Stimulated activated CD4-positive, alpha-beta T cell treated with anti-CD3 and anti-CD28 coated beads, Interleukin-15, amount 100 ng/mL, for 1 hour (primary cell): ENCODE measurements at places on chromosomes 3 and 15.

DNA sequence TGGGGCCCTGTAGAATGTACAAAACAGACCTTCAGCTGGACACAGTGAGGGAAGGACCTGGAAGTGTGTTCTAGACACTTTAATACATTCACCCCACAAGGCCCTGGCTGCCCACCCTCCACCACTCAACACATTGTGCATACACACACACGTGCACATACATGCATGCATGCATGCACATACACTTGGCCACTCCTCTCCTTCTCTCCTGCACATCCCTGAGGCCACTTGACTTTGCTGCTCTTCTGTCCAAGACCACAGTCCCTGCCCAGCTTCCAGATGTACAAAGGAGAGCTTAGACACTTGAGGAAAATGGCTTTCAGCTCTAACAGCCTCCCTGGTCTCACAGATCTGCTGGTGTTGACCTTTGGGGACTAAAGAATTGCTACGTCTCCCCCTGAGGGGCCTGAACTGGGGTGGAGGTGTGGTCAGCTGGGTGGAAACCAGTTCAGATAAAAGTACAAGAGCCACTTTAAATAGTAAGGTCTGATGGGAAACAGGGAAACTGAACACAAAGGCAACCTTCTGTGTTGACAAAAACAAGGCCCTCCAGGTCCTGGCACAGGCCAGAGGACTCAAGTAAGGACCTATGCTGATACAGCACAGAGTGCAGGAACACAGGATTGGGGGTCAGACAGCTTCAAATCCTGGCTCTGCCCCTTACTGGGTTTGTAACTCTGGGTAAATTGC is 24.8 kb upstream of the NOX5 start:
- DNase-seq: no peak

DNA sequence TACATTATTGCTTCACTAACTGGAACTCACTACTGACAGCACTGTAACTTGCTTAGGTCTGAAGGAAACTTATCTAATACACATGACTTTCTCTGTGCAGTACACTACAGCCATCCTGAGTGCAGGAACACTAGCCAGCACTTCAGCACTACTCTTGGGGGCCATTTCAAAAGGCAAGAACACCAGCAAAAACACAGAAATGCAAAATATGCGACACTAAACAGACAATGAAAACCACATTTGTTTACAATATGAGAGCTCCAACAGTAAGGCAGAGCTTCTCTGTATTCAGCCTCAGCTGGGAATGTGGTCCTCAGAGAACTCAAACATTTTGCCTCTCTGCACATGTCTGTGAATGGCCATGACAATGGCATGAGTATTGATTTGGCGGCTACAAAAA is 109.6 kb downstream of the ARRDC4 start:
- DNase-seq: no peak

DNA sequence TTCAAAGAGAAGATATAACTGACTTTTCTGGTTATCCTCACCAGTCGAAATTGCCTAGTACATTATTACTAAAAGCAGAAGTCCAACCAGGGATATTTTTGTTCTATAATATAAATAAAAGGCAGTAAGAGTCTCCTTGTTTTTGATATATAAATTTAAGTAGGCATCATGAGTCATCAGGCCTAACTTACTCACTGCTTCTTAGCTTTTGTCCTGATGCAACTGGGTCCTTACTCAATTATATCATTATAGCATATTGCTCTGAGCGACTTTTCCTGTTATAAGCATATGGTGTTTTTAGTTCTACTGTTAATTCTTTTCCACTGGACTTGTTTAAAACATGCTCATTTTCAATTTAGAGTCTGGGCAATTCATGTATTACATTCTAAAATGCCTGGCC is 910.1 kb downstream of the MCTP2 start:
- DNase-seq: no peak

GRCh38 chr3:170864525-170865208 is 5.3 kb downstream of the RPL22L1 start:
- no peak for DNase-seq

- no peak for DNase-seq
These were observed 612 bp downstream of the GJD2 start for GRCh38 chr15:34754171-34754601.

- no peak for DNase-seq
These were observed 12.5 kb upstream of the THRB start for GRCh38 chr3:24506966-24507775.

- DNase-seq: no peak
These were observed 26.3 kb upstream of the PRR23E start for GRCh38 chr3:127166501-127167065.

DNA sequence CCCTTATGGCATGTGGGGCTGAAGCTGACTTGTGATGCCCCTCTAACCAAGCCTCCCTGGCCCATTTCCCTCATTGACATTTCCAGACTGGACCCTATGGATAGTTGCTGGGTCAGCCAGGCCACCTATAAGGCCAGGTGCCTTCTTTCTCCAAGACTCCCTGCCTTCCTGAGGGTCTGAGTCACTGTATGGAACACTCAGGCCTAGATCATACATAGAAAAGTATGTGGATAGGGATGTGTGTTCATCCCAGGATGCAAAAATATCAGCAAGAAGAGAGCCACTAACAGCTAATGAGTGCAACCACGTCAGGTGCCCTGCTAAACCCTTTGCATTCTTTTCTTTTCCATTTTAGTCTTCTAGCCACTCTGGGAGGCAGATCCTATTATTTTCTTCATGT is 168.4 kb upstream of the WNT5A start:
- DNase-seq: no peak

DNA sequence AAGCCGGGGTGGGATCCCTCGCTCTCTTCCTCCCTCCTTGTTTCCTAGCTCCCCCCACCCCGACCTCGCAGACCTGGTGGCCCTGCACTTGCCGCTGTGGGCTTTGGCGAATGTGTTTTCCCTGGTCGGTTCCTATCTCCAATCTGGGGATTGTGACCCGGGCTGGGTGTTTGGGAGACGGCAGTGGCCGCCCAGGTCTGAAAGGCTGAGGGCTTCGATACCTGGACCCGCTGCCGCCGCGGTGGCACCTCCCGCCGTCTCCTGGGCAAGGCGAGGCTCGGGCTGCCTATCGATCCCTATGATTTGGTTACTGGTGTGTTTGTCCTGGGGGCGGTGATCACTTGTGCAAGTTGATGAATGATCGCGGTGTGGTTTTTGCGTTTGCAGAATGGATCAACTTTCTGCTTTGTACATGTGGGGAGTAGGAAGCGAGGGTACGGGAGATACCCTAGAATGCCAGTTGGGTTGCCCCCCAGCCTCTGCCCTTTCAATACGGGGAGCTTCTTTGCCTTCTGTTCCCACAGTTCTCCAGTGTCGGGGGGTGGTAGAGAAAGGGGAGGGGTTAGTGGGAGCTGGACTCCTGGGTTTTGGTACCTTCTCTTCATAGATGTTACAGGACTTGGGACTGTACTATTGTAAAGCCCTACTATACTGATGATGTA is 3.0 kb downstream of the BBX start:
- DNase-seq: no peak

DNA sequence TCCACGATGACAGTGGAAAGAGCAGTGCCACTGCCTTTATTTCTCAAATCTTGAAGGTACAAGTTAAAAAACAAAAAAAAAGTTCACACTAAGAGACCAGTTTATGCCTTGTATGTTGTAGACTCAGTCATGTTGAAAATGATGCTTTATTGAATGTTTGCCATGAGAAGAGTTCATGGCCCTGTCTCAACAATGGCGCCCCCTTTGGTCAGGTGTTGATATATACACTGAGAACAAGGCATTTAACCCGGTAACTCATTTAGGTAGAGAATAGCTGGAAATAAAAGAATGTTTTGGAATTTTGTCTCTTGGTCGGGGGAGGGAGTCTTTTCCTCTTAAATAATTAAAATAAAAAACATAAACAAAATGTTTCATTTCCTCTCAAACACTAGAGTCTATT is 145.6 kb upstream of the SLC2A2 start:
- no peak for DNase-seq

DNA sequence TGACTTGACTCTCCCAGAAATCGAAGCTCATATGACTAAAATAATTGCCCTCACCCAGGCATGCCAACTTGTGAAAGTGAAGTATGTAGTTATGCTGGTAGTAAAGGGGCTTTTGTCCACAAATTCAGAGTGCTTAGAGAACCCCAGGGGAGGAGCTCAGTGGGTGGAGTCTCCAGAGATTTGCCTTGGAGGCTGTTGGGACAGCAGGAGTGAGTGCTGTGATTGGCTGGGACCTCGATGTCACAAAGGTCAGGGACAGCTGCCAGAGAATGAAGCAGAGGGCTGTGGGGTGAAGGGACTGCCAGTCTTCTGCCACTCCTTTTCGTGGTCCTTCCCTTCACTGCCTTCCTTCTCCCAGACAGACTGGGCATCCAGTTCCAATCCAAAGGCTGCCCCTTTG is 49.8 kb downstream of the ZNF445 start:
- DNase-seq: no peak

GRCh38 chr15:63941698-63942465 is 104.4 kb downstream of the DAPK2 start:
- DNase-seq: no peak

GRCh38 chr3:66885326-66886000 is 112.6 kb upstream of the KBTBD8 start:
- DNase-seq: no peak

- DNase-seq: no peak
These were observed 370.6 kb downstream of the GBE1 start for GRCh38 chr3:81390796-81391195.

- DNase-seq: no peak
These were observed 72.5 kb downstream of the TM2D3 start for GRCh38 chr15:101579631-101580163.

DNA sequence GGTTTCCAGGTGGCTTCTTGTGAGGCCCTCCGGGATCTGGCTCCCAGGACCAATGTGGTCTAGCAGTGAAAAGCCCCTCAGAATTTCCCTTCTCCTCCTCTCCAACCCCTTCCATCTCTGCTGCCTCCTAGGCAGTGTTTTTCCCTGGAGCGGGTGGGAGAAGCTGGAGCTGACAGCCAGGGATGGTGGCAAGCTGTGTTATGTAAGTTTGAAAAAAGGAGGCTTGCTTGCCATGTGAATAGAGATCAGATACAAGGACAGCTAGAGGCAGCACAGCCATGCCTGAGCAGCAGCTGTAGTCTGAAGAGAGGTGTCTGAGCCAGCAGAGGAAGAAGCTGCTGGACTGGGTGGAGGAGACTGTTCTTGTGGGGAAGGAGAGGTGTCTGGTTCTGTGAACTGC is 20.6 kb downstream of the SNAPC5 start:
- DNase-seq: no peak

GRCh38 chr3:78794431-78794830 is 973.4 kb downstream of the ROBO1 start:
- DNase-seq: no peak

- no peak for DNase-seq
These were observed 423.4 kb downstream of the MAGI1 start for GRCh38 chr3:65615329-65615728.

DNA sequence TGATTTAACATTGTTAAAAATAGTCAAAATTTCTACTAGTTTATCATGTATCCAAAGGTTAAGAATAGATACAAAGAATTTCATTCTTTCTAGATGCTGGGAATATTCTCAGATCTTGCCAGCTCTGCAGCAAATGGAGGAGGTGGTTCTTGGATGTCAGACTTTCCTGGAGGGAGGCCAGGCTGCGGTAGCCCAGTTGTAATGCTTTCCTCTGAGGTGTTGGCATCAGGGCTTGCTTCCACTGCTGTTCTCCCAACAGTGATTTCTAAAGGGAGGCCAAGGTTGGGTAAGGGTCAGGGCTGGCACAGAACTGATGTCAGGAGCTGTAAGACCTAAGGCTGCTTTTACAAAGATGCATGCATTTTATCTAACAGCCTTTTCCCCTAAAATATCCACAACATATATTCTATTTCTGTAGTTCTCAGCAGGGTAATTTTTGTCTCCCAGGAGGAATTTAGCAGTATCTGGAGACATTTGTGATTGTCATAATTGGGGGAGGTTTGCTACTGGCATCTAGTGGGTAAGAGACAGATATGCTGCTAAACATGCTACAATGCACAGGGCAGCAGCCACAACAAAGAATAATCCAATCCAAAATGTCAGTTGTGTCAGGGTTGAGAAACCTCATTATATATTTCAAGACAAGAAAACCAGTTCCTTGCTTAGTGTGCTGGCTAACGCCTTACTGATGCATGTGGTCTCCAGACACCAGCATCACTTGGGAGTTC is 42.0 kb upstream of the SPTSSB start:
- DNase-seq: no peak

- DNase-seq: no peak
These were observed 37.2 kb upstream of the TSEN2 start for GRCh38 chr3:12447075-12447474.

GRCh38 chr15:90063770-90064247 is 38.5 kb downstream of the IDH2 start:
- no peak for DNase-seq

- no peak for DNase-seq
These were observed 7.9 kb upstream of the WDR6 start for GRCh38 chr3:48999085-48999858.

DNA sequence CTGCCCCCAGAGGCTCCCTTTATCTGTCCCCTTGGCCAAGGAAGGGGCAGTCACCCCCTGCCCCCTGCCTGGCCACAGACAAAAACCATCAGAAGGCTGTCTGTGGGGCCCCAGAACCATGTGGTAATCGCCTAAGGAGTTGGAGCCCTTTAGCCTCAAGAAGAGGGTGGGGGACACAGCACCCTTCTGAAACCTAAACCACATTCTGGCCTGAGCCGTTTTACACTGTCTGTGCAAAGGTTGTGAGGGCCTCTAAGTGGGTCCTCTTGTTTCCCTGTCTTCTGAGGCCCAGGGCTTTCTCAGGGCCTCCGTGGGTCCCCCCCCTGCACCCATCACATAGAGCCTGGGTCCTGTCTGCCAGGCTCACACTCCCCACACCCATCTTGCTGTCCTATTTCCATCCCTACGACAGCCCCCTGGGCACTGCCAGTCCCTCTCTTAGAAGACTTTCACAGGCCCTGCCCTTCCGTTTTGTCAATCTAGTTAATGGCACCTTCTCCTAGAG is 17.9 kb upstream of the RPUSD3 start:
- DNase-seq: no peak

DNA sequence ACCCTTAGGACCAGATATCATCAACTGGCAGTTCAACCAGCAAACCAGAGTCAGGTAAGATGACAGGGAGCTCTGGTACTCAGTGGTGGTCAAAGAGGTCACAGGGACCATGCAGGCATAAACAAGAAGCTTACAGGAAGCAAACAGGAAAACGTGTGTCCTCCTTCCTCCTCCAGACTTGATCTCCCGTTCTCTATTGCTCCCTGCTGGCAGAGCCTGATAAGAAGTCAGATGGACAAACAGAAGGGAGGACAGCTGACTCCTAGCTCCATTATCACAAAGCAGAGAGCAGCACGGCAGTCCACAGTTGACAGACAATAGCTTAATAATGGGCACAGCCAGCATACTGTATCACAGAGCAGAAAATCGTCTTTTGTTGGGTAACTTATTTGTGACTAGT is 156.5 kb upstream of the SLC2A2 start:
- no peak for DNase-seq

DNA sequence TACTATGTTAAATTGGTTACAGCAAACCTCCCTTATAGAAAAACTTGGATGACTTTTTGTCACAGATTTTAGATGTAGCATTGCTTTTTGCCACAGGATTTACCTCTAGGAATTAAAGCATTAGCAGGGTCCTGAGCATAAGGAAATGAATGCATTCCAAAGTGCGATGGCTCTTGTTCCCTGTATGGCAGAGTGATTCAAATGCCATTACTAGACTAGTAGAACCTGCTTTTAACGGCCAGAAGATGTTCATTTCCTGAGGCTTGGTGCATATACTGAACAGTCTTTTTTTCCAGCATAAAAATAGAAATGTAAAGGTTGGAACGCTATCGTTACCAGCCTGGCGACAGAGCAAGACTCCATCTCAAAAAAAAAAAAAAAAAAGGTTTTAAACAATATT is 59.4 kb downstream of the WNT5A start:
- DNase-seq: no peak
